ENCODE measurements at places on chromosomes 1 and 21. TPM values are rescaled to one million over a fixed set of nuclear protein-coding genes. Genes with fewer than 3 reads are reported as not detected.

The TAGLN2 gene
- polyA plus RNA-seq = 318 TPM

The SMCP gene
- not detected for polyA plus RNA-seq

The PRAMEF13 gene
- not detected for polyA plus RNA-seq

The OR2G6 gene
- not detected for polyA plus RNA-seq

The AADACL4 gene
- not detected for polyA plus RNA-seq

The AVPR1B gene
- polyA plus RNA-seq = not detected
